ENCODE measurements at places on chromosomes 6 and 20.

GRCh38 chr6:15522856-15523529 is 139.8 kb downstream of the DTNBP1 start:
- DNase-seq, result no peak

DNA sequence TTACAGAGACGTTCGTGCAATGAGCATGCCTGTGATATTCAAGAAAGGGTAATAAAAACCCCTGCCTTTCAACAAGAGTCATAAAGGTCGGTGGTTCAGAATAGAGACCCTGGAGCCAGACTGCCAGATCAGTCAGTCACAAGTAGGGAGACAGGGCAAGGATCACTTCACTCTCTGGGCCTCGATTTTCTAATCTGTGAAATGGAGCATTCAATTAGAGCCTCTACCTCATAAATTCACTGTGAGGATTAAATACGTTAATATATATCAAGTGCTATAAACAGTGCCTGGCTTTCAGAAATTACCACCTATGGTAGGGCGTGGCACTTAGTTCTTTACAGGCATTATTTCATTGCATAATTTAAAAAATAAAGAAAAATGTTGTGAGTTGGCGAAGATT is 43.7 kb upstream of the EYA2 start:
- no peak for DNase-seq

GRCh38 chr6:118485601-118486550 is 62.2 kb upstream of the PLN start:
- DNase-seq, result no peak

DNA sequence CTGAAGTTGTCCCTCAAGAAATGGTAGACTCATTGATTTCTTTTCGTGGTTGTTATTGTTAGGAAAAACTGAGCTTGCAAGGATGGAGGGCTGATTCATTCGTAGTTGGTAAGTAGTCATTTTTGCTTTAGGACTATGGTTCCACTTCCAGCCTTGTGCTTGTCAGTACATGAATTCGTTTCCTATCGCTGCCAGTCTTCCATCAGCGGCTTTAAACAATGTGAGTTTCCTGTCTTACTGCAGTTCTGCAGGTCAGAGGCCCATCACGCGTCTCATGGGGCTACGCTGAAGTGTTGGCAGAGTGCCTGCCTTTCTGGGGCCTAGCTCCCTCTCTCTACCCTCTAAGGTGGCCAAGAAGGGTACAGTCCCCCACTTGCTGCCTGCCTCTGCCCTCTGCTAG is 11.4 kb upstream of the MDFI start:
- DNase-seq, result no peak

- DNase-seq, result no peak
Measured at GRCh38 chr20:24776755-24777271, 172.3 kb upstream of the CST7 start.

- no peak for DNase-seq
Measured at GRCh38 chr6:35581633-35582032, 68.9 kb upstream of the TULP1 start.

- DNase-seq, result no peak
Measured at GRCh38 chr6:31268836-31269235, 3.1 kb downstream of the HLA-C start.

GRCh38 chr6:39524007-39524406 is 201.2 kb downstream of the KIF6 start:
- no peak for DNase-seq

- DNase-seq, result peak; percentile 67
Measured at GRCh38 chr20:19889011-19889953, 127.9 kb upstream of the NAA20 start.

DNA sequence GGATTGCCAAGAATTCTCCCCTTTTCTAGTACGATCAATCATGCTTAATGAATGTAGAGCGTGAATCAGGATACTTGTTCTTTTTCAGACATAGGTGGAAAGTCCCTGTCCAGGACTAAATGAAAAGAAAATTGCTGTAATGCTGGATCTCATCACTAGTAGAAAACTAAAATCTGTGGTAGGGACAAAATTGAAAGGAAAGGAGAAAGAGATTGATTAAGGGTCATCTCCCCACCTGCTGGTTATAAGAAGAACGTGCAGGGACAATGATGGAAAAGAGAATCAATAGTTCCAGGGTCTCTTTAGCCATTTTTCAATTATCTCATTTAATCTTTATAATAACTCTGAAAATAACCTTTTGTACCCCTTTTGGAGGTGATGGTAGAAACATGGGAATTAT is 18.7 kb upstream of the HLA-DRB1 start:
- DNase-seq, result no peak

GRCh38 chr6:31379850-31380249 is 22.9 kb upstream of the HLA-B start:
- no peak for DNase-seq

DNA sequence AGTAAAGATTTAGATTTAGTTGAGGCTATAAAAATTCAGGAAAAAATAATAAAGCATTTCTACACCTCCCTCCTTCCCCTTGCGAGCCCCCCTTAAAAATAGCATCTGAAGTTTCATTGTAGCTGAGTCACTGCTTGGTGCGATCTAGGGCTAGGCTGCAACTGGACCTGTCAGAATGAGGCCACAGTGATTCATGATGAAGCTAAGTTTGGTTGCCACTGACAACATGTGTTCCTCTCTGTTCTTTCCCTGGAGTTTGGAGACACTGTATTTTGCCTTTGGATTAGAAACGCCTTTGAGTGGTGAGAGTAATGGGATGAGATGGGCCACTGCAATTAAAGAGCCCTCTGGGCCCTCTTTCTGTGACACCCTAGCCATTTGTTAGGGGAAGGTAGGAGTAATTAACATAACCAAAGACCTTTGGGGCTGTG is 334.1 kb downstream of the NRN1 start:
- DNase-seq, result peak; percentile 87

- DNase-seq, result no peak
Measured at GRCh38 chr6:138526822-138527235, 27.5 kb upstream of the NHSL1 start.

DNA sequence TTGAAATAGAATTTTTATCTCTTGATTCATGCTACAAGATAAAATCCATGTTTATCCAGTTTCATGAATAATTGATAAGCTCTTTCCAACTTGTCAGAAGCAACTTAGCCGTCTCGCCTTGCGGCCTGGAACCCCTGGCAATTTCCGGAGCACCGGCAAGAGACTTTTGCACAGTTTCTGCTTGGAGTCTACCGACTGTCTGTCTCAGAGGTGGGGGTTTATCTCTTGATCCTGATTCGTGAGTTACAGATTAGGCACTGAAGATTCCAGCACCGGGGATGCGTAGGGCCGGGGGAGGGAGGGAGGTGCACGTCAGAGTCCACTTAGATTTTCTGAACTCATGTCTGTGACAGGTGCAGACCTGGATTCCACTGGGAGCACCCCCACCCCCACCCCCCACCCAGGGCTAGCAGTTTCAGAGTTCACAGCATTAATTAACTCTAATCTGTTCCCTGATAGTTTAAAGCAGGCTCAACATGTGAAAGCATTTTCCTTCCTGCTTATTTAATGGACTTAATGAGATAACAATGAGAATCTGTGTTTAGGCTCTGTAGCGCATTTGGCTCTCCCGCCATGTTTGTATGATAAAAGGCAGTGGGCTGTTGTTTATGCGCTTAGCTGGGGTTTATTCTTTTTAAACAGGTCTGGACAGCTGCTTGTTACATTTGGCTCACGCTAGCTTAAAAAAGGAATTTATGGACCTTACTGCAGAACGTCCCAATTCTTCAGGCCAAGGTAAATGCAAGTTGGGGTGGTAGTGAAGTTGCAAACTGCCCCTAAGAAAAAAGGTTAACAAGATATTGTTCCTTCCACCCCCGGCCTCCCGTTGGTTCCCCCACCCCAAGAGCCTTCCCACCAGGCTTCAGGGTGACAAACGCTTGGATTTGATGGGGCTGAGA is 8.1 kb upstream of the APCDD1L start:
- no peak for DNase-seq

DNA sequence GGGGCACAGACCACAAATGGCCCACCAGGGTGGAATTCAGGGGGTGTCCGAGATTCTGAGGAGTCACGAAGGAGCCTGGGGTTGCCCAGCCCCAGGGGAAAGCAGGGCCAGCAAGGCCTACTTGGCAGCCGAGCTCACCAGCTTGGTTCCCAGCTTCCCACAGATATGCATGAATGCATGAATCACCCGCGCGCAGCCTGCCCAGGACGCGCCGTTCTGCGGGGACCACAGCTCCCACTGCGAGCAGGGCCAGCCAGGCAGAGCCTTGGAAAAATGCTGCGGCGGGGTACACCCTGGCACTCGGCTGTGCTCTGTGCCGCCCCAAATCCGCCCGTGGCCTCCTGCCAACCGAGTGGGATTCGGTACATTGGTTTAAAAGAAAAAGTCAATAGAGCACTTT is 211.0 kb downstream of the NFATC2 start:
- no peak for DNase-seq

GRCh38 chr6:169664227-169664626 is 37.6 kb downstream of the WDR27 start:
- no peak for DNase-seq

DNA sequence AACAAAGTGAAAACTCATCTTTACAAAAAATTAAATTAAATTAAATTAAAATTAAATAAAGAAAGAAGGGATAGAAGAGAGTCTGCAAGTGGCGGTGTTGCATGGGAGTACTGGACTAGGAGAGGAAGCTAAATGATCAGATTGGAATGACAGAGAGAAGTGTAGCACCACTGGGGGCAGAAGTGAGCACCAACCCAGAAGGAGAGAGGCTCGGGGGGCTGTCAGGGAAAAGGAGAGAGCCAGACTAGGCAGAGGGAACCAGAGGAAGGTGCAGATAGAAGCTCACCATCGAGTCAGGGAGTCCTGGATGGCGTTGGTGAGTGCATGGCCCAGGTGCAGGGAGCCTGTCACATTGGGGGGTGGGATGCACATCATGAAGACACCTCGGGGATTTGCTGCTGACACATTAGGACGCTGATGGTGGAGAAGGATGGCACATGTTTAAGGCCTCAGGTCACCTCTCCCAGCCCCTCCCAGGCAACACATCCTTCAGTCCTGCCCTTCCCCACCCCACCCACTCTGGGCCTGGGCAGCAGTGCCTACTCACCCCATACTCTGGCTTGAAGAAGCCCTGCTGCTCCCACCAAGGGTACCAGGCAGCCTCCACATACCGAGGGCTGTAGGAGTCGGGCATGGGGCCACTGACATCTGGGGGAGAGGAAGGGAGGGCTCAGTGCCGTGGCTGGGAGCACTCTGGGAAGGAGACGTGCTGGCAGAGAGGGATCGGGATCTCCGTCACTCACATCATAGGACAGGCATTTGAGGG is 4.0 kb downstream of the VARS1 start:
- peak; percentile 75 for DNase-seq

- DNase-seq, result peak; percentile 95
Measured at GRCh38 chr6:71248306-71248765, 40.3 kb upstream of the OGFRL1 start.

GRCh38 chr20:53778041-53778516 is 184.4 kb upstream of the ZNF217 start:
- DNase-seq, result no peak

- DNase-seq, result no peak
Measured at GRCh38 chr20:40980106-40980827, 48.4 kb upstream of the TOP1 start.

DNA sequence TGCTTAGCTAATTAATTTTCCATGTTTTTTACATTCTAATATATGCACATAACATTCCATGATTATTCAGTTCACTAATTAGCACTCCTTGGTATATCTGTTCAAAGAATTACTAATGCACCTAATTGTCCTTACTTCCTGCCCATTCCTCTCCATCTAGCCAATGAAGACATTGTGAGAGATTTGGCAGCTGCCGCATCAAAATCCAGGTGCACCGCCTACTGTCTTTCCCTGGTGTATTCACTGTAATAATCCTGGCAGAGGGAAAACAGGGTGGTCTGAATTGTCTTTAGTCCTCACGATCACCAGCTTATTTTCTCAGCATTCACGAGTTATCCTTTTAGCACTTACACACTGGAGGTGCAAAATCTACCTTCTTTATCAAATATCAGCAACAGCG is 61.0 kb upstream of the SCGN start:
- DNase-seq, result no peak

GRCh38 chr6:54193560-54193959 is 82.3 kb downstream of the MLIP start:
- no peak for DNase-seq

DNA sequence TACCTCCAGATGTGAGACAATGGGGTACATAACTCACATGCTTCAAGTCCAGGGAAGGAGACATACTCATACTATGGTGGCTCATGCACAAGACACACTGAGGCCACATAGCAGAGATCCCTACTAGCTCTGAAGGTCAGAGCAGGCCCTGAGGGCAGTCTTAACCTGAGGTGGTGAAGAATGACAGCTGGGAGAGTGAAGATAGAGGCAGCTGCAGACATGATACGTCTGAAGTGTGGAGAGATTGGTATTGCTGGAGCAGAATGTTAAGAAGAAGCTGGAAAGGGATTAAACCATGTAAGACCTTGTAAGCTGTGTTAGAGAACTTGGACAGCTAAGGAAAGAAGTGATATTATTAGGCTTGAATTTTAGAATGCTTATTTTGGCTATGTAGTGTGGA is 32.9 kb downstream of the PGM3 start:
- no peak for DNase-seq

DNA sequence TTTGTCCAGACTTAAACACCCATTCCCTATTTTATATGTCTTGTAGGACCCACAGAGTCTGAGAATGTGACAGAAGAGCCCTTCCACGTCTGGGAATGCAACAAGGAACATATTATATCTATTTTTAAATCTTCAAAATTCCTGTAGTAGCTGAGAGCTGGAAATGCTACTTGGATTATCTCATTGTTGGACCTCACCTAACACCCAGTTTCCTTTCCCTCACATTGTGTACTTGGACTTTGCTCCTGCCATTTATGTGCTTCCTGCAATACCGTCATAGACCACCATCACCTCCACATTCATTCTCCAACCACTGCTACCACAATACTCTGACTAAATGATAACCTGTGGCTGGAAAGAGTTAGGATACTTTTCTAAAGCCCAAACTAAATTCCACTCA is 335.4 kb downstream of the COL12A1 start:
- DNase-seq, result peak; percentile 40

DNA sequence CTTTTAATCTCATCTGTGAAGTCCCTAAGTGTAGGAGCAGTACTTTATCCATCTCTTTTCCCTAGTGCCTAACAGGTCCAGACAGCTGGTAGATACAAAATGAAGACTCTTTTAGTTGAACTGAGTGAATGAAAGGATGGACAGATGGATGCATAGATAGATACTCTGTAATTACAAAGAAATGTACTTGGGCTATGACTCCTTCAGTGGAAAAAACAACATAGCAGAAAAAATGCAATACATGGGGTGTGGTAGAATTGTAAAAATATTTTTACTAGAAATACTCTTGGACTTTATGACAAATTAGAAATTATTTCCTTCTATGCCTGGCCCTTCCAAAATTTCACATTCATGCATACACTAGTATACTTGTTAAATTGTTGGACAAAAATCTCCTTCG is 29.3 kb downstream of the KCNQ5 start:
- DNase-seq, result no peak

- no peak for DNase-seq
Measured at GRCh38 chr6:78611102-78611620, 256.2 kb upstream of the IRAK1BP1 start.

- no peak for DNase-seq
Measured at GRCh38 chr6:170145272-170145592, 145.6 kb downstream of the DLL1 start.

- DNase-seq, result no peak
Measured at GRCh38 chr6:21914121-21914973, 320.8 kb downstream of the SOX4 start.

GRCh38 chr6:5466281-5467136 is 205.2 kb downstream of the FARS2 start:
- peak; percentile 78 for DNase-seq

GRCh38 chr6:37584654-37585522 is 85.2 kb upstream of the CCDC167 start:
- no peak for DNase-seq

Measured in ELR (cell line).